ENCODE measurements at places on chromosomes 2 and 18.

- no peak for DNase-seq
Observed at GRCh38 chr2:39660612-39661236, 5.0 kb upstream of the TMEM178A start.

- no peak for DNase-seq
Observed at GRCh38 chr2:99878581-99879350, 263.6 kb downstream of the AFF3 start.

- DNase-seq: no peak
Observed at GRCh38 chr2:127320067-127320466, 26.1 kb upstream of the ERCC3 start.

GRCh38 chr2:179338681-179339080 is 74.0 kb upstream of the SESTD1 start:
- no peak for DNase-seq

GRCh38 chr18:2053490-2054089 is 517.7 kb downstream of the METTL4 start:
- DNase-seq: no peak

DNA sequence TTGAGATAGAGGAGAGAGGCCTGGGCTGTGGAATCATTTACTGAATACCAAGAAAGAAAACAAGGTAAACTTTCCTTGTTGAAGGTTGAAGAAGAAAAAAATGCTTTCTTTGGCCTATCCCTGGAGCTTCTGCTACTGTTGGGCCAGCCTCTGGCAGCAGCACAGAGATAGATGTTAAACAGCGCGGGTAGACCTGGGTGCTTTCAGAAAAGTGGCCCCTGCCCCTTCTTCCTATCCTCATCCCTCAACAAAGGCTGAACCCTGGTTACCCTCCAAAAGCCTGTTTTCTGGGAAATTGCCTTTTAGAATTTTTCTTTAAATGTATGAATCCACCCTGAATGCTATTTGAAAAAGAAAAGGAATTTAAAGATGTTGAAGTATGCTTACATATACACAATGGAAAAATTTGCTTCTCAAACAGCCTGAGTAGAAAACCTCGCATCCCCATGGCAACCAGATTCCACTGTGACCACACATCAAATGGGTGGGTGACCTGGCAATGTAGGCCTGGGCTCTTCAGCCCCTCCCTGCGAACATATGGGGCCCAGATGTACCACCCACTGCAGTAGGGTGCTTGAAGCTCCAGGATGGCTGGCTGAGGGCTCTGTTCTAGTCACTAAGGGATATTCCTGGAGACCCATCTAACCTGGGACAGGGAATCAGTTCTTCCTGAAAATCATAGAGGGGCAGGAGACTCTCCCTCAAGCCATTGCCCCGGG is 23.4 kb upstream of the CHRNA1 start:
- no peak for DNase-seq

DNA sequence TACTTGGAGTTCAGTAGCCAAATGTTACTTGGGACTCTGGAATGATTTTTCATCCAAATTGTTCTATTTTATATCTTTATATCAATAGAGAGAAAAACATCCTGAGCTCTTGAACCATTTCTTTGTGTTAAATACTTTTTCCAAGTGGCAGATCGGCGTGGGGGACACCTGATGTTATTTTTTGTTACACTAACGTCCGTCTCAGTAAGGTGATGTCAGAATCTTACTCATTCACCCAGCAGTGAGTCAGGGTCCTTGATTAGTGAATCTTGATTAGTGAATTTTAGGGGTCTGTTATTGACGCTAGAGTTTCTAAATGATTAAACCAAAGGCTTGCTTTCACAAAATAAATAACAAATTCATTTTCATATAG is 1.7 kb downstream of the MIB1 start:
- no peak for DNase-seq

- DNase-seq: no peak
Observed at GRCh38 chr2:158505448-158505934, 48.7 kb downstream of the PKP4 start.

GRCh38 chr2:1219901-1220573 is 193.2 kb upstream of the TPO start:
- no peak for DNase-seq

DNA sequence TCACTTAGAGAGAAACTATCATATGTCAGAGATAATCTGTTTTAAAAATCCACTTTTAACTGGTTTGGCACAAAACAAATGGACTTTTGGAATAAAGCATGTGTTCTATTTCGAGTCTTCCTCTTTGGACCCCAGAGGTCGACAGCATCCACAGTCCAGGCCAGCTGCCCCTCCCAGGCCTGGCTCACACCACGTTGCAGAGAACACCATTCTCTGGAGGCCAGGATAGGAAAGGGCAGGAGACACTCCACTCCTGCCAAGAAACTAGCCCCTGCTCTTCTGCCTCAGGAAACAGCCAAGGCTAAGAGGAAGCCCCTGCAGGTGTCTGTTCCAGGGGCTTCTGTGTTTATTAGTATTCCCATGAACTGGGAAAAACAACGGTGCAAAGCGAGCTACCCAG is 456.6 kb upstream of the ID2 start:
- DNase-seq: no peak

DNA sequence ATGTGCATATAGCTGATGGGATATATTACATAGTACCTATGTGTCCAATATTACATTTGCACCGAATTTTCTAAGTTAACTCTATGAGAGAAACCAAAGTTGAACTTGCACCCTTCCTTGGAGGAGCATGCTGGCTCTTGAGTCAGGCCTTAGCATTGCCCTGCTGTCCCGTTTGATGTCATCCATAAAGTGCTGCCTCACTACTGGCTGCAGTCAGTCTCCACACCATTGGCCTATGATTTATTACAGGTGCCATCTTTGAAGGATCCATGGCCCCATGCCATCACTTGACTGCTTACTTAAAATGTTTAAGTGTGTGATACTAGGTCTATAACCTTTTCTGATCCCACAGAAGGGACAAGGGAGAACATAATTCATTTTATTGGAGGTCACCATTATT is 249.3 kb upstream of the RBBP8 start:
- DNase-seq: no peak

- no peak for DNase-seq
Observed at GRCh38 chr18:476251-476664, 24.2 kb downstream of the COLEC12 start.

- DNase-seq: no peak
Observed at GRCh38 chr18:59799383-59800015, 100.3 kb upstream of the PMAIP1 start.

DNA sequence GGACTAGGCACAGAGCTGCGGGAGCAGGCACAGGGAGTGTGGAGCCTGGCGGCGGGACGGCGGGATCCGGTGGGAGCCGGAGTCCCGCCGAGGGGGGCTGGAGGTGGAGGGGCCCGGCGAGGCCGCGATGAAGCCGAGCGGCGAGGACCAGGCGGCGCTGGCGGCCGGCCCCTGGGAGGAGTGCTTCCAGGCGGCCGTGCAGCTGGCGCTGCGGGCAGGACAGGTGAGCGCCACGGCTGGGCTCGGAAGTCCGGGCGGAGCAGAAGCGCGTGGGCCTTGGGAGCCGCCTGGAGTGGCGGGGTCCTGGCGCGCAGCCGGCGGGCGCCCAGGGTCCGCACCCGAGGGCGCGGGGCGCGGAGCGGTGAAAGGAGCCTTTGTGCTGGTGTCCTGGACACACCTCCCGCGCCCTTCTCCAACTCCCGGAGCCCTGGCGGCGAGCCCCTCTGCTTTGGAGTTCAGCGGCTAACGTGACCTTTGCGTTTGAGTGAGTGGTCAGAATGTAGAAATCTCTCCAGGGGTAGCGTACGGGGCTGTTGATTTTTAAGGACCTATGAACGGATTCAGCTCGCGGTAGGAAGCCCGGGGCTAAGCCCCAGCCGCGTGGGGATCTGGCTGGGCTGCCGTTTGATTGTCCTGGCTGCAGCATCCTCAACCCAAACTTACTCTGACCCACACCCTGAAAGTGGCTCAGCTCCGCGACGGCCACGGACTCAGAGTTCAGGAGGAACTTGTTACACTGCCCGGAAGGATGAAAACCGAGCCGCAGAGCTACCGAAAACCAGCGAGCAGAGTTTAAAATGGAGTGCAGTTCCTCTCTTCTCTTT is 448 bp downstream of the IMPA2 start:
- no peak for DNase-seq

- DNase-seq: no peak
Observed at GRCh38 chr2:107740300-107740699, 86.4 kb upstream of the RGPD4 start.

- no peak for DNase-seq
Observed at GRCh38 chr2:239212121-239212928, 188.5 kb downstream of the HDAC4 start.

- DNase-seq: no peak
Observed at GRCh38 chr2:179991344-179991743, 15.8 kb downstream of the CWC22 start.

DNA sequence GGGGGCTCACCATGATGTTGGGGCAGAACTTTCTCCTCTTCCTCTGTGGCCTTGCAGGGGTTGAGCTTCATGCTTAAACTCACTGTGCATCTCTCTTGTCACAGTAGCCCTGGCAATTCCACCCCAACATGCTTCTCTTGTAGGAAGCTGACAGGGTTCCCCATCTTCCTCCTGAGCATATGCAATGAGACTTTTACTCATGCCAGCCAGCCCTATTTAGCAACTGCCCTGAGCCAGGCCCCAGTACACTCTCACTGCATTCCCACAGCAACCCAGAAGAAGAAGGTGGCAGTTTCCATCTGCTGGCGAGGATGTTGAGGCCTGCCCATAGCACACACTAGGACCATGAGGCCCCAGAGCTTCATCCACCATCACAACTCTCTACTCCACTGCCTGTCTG is 72.2 kb upstream of the TEX51 start:
- DNase-seq: no peak

- DNase-seq: no peak
Observed at GRCh38 chr2:38406597-38407110, 29.6 kb upstream of the ATL2 start.

DNA sequence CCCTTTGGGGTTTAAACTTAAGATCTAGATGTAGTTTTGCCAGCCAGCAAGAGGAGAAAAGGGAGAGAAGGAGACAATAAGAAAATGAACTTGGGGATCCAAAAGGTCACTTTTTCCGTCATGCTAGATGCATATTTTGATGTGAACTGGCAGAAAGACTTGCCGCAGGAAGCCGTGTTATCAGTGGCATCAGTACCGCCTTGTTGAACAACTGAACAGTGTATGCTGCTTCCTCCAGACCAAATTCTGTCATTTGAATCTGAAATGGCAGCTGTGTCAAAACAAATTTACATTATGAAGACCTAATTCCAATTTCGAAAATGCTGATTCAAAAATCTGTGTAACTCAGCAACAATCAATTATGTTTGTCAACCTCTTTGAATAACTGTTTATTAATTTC is 42.1 kb downstream of the TMEM200C start:
- no peak for DNase-seq

DNA sequence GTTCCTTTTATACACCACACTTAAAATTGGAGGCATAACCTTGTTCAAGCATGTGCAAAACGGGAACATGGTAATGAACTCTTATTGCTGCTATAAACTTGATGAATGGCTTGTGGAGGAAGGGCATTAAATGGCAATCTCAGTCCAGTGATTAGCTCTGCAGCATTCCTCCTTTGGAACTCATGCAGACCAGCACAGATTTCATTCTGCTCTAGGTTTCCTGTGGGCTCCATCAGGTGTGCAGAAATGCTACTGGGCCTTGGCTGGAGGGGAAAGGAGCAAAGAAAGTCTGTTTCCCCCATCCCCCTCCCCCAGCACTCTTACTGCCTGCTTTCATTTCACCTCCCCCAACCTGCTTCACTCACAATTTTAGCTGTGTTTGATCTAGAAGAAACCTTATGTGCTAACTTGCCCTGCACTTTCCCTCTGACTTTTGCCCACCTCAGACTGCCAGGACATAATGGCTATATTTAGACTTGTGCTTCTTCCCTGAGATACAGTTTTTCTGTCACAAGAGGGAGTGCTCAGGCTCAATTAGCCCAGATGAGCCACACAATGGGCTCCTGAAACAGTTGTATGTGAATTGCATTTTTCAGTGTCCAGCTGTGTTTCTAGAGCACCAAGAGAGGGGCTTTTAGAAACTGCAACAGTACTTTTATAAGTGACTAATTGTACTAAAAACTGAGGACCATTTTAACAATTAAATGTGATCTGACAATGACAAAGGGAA is 109.8 kb downstream of the FSHR start:
- DNase-seq: no peak

- no peak for DNase-seq
Observed at GRCh38 chr2:175734686-175735085, 267.4 kb downstream of the LNPK start.

DNA sequence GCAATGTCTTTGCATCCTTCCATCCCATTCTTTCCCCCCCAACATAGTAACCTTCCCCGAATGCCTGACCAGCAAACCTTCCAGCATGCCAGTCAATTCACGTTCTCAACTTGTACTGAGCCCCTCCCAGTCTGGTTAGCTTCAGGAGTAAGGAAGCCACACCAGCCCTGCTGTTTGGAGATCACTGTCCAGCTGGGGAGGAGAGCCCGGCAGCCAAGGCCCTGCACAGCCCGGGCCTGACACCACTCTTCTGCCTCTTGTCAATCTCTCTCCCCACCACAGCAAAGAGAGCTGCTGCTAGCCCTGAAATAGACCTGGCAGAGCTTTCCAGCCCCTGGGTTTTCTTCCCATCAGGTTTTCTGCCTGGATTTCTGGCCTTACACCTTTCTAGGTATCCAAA is 185.8 kb upstream of the ID2 start:
- no peak for DNase-seq

DNA sequence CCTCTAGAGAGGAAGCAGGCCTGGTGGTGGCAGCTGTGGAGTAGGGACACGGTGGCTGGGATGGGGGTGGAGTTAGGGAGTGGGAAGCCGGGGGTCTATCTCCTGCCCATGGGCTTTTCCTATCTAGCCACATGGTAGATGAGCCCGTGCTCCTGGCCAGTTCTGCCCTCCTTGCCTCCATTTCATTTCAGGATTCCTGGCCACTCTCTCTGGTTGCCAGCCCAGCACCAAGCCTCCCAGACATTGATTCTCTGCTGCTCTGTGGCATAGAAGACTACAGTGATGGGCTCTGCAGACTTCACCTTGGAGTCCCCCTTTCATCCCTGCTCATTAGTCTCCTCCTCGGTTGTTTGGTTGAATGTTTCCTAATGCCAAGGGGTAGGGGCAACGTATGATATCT is 19.4 kb downstream of the SIX3 start:
- no peak for DNase-seq

DNA sequence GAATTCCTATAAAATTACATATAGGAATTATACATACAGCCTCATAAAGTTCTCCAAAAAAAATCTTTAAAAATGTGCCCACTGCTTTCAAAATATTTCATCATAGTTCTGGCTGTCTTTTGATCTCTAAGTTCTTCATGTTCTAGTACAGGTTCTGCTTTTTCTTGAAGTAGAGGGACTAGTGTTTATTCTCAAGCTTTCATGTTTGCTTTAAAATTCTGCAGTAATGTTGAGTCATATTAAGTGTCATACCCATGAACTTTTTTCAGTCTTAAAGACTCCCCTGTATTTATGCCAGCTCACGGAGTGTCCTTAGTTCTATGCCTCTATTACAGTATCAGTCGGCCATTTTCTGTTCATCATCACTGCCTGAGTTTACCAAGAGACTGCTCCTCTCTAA is 54.8 kb upstream of the CCDC141 start:
- no peak for DNase-seq

GRCh38 chr2:190216829-190217228 is 102.8 kb downstream of the HIBCH start:
- DNase-seq: no peak

- DNase-seq: no peak
Observed at GRCh38 chr2:219059375-219059724, 1.4 kb downstream of the IHH start.

GRCh38 chr2:54504866-54505265 is 48.7 kb downstream of the SPTBN1 start:
- DNase-seq: no peak

GRCh38 chr2:47271054-47272000 is 116.2 kb upstream of the STPG4 start:
- DNase-seq: no peak

Measured in natural killer cell treated with Interleukin-12 subunit alpha and Interleukin-12 subunit beta and Interleukin-15 and Interleukin-18, amount 100 ng/mL, for 72 hours (primary cell).